ENCODE measurements at places on chromosomes 1 and 21.

DNA sequence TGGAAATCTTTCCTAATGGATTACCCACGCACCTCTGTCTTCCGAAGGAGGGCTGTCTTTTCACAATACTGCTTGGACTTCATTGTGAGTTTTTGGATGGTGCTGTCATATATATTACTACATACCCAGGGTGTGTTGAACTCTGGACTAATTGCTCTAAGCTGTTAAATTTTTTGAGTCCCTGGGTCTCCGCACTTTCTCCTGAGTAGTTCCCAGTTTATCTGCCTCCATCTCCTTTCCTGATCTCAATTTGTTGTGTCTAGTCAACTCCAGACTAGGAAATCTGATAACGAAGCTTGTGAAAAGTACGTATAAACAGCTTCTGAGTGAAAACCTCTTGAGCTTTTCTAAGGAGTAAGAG lies 211.1 kb downstream of the ROR1 start:
- DNase-seq: no peak

- no peak for DNase-seq
Measured at GRCh38 chr1:98188774-98189173, 267.9 kb upstream of the DPYD start.

- DNase-seq: no peak
Measured at GRCh38 chr1:217077426-217077825, 354.2 kb upstream of the ESRRG start.

DNA sequence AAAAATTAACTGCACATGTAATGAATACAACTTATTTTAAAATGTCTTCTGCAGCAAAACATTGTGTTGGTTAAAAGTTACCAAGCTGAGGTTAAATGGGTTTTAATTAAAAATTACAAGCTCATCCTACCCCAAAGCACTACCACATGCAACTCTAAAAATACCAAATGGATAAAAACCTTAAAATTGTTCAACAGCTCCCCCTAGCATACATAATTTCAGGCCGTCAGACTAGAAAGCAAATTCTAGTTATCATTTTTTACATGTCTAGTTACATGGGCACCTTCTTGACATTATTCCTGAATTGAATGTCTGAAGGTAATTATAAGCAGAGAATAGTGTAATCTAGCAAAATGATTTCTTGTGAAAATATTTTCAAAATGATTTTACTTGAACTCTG lies 176.5 kb downstream of the C1orf21 start:
- peak; percentile 26 for DNase-seq

DNA sequence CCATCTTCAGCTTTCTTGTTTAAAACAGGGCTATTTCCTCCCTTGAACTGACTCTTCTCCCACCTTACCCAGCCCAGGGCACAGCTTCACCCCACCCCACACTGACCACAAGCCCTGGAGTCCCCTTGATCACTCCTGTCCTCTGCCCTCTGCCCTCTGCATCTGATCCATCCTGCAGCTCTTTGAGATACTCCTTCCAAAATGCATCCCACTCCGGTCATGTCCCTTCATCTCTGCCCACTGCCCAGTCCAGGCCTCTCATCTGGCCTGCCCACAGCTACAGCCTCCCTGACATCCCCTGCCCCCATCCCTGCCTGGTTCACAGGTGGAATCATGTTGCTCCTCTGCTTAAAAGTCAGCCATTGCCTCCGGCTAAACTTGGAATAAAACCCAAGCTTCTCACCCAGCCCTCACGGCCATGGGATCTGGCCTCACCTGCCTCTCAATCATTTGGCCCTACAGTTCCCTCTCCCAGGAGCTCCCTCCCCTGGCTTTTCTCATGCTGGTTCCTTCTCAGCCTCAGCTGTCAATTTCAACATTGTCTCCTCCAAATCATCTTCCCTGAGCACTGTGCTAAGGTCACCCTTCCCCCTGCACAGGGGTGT lies 202.0 kb downstream of the MATN1 start:
- DNase-seq: no peak

- DNase-seq: no peak
Measured at GRCh38 chr1:221171768-221172167, 292.5 kb downstream of the HLX start.

- DNase-seq: peak; percentile 79
Measured at GRCh38 chr1:89125913-89126580, at the start of gene GBP2. GBP2 (minus strand) TSS chr1:89126114; CDS start chr1:89121966, 4,148 bp downstream.

GRCh38 chr1:228410671-228411070 lies 4.0 kb upstream of the TRIM11 start:
- no peak for DNase-seq

GRCh38 chr1:235275223-235275622 lies 52.8 kb downstream of the ARID4B start:
- no peak for DNase-seq

GRCh38 chr1:204975021-204975420 lies 68.0 kb upstream of the CNTN2 start:
- no peak for DNase-seq

GRCh38 chr1:3688356-3689137 lies 36.2 kb downstream of the TP73 start:
- DNase-seq: no peak

DNA sequence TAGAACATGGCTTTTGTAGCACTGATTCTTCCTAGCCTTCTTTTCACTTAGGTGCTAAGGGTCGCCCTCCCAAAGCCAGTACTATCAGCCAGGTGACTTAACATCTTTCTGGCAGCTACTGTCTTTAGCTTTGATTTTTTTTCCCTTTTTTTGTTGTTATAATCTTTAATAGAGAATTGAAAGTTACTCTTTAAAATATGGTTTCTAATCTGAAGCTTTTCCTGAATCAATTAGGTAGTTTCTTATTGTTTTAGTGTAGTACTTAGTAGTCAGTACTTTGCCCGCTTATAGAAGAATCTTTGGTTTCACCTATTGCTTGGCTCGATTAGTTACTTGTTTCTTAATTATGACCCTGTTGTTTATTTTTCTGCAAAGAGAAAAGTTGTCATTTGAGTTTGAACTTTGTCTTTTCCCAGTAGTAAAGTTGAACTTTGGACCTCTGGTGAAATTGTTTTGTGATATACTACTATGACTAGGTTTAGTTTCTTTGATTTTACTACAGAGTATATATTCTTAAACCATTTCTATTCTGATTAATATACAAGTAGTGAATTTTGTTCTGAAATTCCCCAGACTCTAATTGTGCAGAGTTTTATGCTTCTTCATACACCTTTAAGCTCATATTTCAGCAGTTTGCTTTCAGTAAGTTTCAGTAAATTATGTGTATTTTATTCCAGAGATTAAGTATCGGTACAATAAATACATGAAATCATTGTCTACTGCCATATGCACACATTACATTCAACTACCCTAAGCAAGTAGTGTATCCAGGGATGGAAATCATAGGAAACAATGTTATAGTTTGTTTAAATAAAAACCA lies 3.9 kb downstream of the MAGI3 start:
- no peak for DNase-seq

DNA sequence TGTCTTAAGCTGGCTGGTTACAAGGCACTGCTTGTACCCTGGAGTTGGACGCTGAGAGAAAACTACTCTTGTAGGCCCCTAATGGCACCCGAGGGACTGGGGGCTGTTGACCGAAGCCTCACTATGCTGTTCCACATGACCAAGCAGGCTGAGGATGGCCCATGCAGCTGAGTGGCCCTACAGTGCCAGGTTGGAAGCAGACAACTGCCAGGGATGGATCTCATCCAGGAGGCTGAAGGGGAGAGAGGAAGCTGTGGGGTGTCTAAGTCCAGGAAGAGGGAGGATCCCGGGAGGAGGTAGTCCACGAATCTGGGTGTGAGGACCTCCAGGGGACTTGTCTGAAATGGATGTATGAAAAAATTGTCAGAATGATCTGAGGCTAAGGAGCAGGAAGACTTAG lies 45.8 kb downstream of the FOXD2 start:
- DNase-seq: no peak

- DNase-seq: no peak
Measured at GRCh38 chr21:43267391-43268085, 98.7 kb downstream of the CRYAA start.

GRCh38 chr1:223245411-223245810 lies 102.4 kb upstream of the TLR5 start:
- DNase-seq: no peak

GRCh38 chr1:106937104-106937503 lies 119.4 kb upstream of the PRMT6 start:
- peak; percentile 66 for DNase-seq

- DNase-seq: no peak
Measured at GRCh38 chr1:240820816-240821215, 208.9 kb upstream of the GREM2 start.

DNA sequence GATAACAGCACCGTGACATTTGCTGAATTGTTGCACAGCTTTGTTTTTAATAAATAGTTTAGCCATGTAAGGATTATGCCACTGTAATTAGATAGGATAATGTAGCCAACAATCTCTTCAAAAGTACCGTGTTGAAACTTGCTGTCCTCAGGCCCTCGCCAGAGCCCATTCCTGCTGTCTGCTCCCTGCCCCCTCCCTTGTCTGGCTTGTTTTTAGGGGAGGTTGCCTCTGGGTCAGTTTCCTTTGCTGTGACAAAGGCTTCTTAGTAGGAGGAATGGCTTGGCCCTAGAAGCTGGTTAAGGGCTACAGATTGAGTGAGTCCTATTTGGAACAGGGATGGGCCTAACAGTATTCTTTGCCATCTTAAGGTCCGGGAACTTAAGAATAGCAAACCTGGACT lies 107.9 kb downstream of the LMO4 start:
- no peak for DNase-seq

DNA sequence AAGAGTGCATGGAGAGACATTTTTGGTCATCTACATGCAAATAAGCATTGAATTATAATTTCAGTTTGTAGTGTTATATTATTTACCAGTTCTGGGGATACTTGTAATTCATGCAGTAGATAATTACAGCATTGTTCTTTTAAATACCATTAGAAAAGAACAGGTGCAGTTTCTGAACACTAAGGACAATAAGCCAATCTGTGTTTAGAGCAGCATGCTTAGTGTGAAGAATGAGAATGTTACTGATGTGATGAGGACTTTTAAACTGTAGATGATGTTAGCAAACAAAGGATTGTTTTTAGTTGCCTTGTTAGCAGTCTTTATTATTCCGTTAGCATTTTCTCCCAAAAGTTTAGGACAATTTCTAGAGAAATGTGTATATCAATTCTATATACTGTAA lies 348.3 kb downstream of the BRINP3 start:
- DNase-seq: no peak

DNA sequence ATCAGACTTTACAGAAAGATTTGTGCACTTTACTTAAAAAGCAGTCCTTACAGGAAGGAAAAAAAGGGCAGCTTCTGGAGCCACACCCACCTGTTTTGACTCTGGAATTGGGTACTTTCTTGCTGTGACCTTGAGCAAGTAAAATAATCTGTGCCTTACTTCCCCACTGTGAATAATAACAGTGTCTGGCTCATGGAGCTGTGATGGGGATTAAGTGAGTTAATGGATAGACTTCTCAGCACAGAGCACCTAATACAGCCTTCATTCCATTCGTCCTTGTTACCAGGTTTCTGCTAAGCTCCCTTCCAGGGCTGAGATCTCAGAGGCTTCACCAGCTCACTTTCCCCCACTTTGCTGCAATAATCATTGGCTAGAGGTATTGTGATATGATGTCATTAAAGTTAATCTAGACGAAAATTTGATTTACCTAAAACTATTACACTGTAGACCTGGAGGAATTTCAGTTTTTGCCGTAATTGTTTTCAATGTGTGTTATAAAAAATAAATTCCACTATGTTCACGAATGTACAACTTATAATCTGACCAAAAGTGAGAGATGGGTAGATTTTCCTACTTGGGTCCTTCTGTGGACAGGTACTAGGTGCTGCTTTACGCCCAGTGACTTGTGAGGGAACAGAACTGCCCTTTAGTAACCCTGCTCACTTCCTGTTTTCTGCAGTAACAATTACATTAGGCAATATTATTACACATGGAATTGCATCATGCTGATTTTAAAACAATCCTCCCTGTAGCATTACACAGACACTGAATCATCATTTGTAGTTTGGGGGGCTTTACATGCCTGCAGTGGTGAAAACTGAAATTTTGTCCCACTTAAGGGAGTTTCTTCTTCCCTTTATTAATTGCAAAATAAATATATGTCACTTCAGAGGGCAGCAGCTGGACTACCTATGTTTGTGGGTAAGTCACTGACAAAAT lies 19.7 kb upstream of the ABCG1 start:
- peak; percentile 63 for DNase-seq

GRCh38 chr1:174445817-174446216 lies 1.9 kb upstream of the GPR52 start:
- DNase-seq: no peak

DNA sequence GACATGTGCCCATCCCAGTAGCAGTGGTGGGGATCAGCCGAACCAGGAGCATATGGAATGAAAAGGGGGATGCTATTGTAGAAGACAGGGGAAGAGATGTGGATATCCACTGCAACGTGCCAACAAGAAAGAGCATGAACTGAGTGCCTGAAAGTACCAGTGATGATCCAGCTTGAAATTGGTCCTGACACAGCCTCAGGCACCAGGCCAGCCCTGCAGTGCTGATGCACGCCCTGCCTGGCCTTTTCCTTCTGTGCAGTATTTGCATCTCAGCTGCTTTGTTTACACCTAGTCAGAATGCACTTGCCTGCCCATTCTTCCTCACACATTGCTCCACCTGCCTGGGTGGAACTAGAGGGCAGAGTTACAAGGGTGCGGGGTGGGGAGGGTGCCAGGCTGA lies 50.3 kb upstream of the ARTN start:
- no peak for DNase-seq

DNA sequence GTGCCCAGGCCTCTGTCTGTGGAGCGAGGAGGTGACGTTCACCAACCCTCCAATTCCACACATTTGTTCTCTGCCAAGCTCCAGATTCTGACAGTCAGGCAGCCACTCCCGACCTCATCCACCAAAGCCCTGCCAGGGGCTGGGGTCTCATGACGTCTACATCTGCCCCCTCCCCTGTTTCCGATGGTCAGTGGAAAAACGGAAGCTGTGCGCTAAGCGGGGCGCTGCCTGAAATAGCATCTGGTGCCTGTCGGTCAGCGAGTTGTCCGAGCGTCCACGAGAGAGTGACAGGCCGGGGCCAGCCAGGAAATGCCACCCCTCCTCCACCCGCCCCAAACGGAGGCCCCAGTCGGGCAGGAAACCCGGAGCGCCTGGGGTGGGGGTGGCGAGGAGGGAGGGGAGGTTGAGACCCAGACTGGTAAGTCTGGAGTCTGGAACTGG lies 3.2 kb upstream of the TAL1 start:
- DNase-seq: no peak

Data from AG08395 (cell line).